ENCODE measurements at places on chromosomes 16 and 17. TPM values are rescaled to one million over a fixed set of nuclear protein-coding genes. Genes with fewer than 3 reads are reported as not detected.

Gene SHPK
- total RNA-seq: 4.4 TPM

Gene HSD3B7
- 5.8 TPM for total RNA-seq

Gene SDR42E2
- not detected for total RNA-seq

DNA sequence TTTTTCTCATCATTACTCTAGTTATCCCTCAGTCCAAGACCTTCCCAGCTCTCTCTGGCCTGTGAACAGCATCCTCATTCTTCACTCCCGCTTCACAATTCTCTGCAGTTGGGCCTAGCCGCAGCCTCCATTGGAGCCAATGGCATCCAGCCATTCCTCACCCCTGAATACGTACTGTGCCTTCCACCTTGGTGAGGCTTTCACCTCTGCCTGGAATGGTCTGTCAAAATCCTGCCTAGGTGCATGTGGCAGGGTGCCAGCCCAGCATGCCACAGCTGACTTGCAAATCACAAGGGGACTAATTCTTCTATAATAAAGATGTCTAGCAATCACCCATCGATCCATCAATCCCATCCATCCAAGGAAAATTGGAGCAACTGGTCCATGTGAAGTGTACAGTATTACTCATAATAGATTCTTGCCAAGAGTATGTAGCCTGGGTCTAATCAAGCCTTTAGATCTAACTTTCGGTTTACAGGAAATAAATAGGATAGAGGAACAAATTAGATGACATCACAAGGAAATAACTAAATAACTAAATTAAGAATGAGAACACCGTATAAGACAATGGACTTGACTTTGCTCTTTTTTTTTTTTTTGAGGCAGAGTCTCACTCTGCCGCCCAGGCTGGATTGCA, 5.1 kb upstream of the CX3CL1 start:
- peak overlapping the region; percentile 31 for H3K27ac ChIP-seq
- H3K4me1 ChIP-seq: peaks cover 11% of the 10 kb centered on the region
- H3K4me3 ChIP-seq: no peak overlapping the region
- H3K36me3 ChIP-seq: no peaks in the 10 kb centered on the region
- DNase-seq: no peak

DNA sequence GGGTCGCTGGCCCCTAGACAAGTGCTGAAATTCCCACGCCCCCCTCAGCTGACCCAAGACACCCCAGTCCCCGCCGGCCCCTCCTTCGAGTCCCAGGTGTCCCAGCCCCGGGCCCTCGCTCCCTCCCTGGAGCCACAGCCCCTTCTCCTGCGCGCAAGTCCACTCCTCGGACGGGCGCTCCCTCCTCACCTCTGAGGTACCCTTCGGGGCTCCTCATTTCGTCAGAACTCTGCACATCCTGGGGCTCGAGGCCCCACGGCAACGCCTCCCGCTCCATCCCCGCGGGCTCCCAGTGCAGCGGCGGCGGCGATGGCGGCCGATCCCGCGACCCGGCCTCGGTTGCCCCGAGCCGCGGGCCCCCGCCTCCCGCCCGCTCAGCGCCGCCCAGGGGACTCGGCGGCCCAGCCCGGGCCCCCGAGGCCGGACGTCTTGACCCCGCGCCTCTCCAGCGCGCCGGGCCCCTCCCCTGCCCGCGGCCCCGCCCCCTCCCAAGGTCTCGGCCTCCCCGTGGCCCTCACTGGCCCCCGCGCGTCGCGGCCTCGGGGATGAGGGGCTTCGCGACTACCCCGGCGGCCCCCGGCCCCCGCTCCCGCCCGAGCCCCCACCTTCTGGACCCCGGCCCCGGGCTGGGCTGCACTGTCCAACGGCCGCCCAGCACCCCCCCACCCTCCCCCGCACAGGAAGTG, at the start of gene ZNF768:
TSS of gene ZNF768 (minus strand) at position 430 of the 686 bp plus-strand sequence. CDS start at position 277, 153 bp downstream.
- no peaks in the 10 kb centered on the region for H3K4me1 ChIP-seq
- H3K27ac ChIP-seq: peak within 1 kb of the TSS; percentile 100
- H3K36me3 ChIP-seq: peaks cover 20% of the 10 kb centered on the region

DNA sequence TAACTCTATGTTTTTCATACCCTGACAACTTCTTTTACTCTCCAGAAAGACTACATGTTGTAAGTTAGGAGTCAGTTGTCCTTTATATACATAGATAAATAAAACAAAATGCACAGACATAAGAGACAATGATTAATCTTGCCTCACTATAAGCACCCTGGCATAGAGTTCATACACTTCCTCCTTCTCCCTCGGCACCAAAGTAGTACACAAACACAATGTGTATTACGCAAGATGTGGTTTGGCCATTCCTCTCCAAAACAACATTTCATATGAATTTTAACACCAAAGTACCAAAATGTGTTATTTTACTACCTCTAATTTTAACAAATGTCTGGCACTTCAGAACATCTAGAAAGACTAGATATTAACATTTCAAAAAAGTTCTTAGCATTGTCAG, 17.2 kb upstream of the SLFN11 start:
- no peaks in the 10 kb centered on the region for H3K36me3 ChIP-seq
- no peaks in the 10 kb centered on the region for H3K4me1 ChIP-seq
- H3K4me3 ChIP-seq: no peak overlapping the region
- no peaks in the 10 kb centered on the region for H3K27me3 ChIP-seq
